NCI-H2171 (cell line): ENCODE measurements at places on chromosomes 5 and 9.
A peak's percentile ranks its signal among the peaks of the same experiment; 100 is the strongest.

GRCh38 chr5:137134920-137135532 lies 364.1 kb downstream of the SPOCK1 start:
- DNase-seq = no peak

GRCh38 chr5:42520203-42520602 lies 97.0 kb downstream of the GHR start:
- DNase-seq = no peak

DNA sequence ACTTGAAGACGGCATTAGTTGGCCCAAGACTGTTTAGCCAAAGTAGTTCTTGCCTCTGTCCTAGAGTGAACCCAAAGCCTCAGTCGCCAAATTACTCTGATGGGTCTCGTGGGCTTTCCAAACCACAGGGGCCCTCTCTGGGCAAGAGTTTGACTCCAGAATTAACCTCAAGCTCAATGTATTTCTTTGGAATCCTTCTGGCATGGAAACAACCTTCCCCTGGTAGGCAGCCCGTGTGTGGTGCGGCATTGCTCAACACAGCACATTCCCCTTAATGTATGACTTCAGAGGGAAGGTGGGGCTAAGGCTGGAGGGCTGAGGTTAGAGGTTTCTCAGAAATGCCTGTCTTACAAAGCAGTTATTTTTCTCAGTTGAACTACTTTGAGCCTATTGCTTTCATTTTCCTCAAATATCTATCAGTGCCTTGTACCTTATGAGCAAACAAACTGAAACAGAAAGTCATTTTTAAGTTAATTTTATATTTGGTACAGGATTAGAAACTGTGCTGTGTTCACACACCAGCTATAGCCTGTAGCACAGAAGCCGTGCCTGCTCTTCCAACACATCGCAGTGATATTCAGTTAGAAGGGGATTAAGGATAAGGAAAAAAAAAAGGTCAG lies 123.9 kb upstream of the HAPLN1 start:
- no peak for DNase-seq

DNA sequence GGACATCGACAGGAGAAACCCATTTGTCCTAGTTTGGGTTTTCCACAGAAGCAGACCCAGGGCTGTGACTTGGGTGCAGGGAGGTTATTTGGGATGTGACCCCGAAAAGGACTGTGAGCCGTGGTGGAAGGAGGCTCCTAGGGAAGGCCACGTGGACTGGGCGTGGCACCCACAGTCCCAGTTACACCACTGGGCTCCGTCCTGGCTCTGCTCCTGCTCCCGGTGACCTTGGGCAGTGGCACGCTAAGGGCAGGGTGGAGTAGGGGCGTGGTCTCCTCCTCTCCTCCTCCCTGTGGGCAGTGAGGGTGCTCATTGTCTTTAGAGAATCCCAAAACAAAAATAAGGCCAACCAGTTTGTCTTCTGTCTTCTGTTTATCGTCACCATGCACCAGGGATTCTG lies 190.1 kb downstream of the GADD45G start:
- no peak for DNase-seq

- DNase-seq = no peak
Observed at GRCh38 chr5:151115272-151115905, 34.6 kb upstream of the TNIP1 start.

DNA sequence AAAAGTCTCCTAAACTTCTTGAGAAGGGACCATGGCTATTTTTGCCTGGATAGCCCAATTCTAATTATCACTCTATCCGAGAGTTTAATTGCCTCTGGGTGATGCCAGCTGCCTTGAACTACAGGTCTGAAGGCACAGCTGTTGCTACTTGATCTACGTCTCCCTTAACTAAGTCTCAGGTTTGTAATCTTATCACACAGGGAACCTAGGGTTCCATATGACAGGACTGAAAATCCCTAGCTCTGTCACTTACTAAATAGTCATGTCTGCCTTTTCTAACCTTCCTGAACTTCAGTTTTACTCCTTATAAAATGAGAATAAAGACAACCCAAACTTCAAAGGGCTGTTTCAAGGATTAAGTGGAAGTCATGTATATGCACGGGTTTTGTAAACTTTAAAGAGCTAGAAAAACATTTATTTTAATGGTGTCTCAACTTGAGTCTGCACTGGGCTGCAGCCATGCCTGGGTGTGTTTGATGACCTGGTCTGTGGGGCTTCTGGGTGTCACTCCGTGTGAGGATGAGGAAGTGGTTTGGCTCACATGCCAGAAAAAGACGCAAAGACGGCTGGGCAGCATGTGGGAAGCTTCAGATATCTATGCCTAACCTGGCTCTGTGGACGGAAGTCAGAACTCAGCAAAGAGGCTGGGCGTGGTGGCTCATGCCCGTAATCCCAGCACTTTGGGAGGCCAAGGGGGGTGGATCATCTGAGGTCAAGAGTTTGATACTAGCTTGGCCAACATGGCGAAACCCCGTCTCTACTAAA lies 129.3 kb upstream of the SLC44A1 start:
- DNase-seq = peak; percentile 25

GRCh38 chr9:28720746-28721145 lies 1147.5 kb upstream of the C9orf72 start:
- DNase-seq = no peak

GRCh38 chr9:108017671-108018070 lies 528.1 kb upstream of the KLF4 start:
- DNase-seq = no peak

DNA sequence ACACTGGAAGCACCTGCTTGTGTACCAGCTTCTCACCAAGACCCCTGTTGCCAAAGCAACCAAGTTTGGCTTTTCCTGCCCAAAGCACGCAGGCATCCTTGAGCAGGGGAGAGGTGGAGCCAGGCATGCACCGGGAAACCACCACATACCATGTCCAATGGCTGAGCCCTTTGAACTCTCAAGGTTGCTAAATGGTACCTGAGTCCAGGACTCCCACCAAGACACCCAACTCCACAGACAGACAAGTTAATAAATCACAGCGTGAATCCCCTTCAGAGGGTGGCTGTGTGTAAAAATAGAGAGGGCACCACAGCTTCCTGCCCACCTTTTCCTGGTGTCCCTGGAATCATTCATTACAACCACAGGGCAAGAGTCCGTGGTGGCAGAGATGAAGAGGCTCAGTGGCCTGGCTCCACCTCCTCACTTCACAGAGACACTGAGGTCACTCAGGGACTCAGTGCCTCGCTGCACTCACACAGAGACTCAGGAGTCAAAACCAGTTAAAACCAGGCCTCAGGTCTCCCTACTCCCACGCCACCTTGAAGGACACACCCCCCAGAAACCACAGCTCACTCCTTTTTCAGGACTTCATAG lies 143.7 kb downstream of the C5orf15 start:
- no peak for DNase-seq

- no peak for DNase-seq
Observed at GRCh38 chr9:133187561-133188005, 21.5 kb downstream of the OBP2B start.

GRCh38 chr5:41095324-41096101 lies 24.4 kb upstream of the MROH2B start:
- no peak for DNase-seq

- DNase-seq = no peak
Observed at GRCh38 chr5:113776832-113777525, 263.5 kb downstream of the YTHDC2 start.

DNA sequence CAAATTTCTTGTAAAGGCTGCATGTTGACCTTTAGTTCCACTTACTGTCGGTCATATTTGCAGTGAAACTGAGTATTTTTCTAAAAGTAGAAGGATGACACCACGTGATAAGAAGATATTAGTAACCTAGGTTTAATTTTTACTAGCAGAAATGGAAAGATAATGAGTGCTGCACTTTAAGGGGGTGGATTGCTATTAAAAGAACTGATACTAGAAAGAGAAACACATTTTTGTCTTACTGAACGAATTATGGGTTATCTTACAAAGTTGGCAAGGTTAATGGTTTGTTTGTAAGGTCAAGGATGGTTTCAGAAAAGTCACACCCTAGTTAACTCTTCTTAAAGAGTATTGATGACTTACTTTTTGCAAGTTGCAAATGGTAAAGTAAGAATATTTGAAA lies 2.4 kb downstream of the MACIR start:
- no peak for DNase-seq

- DNase-seq = no peak
Observed at GRCh38 chr9:120481248-120481647, 98.7 kb downstream of the CDK5RAP2 start.

DNA sequence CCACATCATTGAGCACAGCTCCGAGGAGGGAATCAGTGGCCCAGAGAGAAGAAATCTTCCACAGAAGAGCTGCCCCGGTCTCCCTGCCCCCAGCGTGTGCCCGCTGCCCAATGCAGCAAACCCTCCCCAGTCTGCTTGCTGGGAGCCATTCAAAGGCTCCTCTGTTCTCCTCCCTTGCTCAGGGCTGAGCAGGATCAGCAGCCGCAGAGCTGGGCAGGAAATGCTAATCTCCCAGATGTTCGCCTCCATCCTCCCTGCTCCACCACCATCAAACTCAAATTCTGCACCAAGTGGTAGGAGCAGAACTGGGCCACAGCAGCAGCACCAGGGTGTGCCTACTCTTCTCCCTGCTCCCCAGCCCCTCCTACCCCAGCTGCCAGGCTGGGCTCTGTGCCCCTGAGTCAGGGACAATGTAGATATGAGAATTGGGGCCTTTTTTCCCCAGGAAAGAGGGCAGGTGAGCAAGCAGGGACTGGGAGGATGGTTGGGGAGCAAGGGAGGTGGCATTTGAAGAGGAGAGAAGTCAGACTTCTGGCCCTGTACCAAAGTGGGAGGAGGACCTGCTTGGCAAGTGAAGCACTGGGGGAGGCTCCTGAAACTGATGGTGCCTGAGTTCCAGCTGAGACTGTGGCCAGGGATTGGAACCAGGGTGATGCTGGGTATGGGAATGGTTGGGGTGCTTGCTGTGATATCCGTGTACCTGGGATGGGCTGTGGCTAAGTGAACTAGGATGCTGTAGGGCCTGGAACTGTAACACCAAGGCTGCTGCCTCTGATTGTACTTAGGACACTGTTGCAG lies 1.9 kb upstream of the PCDH1 start:
- DNase-seq = no peak

DNA sequence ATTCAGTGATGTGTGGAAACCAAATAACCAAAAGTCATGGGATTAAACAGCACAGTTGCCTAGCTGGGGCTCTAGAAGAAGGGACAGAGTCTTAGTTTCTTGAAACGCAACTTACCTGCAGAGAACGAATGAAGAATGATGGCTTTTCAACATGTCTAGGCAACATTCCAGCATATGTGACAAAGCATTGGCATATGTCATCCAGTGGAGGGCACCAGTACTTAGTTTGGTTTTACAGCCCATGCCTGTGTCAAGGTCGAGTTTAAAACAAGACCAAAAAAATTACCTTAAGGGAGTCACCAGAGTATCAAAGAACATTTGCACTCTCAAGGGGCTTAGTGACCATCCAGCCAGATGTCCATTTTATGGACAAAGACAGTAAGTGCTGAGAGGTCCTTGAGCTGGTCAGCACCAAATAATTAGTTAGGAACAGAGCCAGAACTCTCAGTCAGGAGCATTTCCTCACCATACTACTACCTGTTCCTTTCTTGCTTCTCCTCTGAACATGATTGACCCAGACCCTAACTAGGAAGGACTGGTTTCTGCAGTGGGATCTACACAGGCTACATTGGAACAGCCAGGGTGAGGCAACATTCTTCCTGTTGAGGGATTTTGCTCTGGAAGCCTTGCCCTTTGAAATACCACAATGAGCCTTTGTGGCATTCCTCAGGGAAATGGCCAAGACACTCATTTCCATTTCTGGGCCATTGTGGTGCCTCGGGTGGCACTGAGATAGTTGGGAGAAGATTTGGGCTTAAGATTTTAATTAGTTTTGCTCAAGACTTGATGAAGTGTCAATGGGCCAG lies 75.4 kb upstream of the ANKH start:
- DNase-seq = peak; percentile 28

DNA sequence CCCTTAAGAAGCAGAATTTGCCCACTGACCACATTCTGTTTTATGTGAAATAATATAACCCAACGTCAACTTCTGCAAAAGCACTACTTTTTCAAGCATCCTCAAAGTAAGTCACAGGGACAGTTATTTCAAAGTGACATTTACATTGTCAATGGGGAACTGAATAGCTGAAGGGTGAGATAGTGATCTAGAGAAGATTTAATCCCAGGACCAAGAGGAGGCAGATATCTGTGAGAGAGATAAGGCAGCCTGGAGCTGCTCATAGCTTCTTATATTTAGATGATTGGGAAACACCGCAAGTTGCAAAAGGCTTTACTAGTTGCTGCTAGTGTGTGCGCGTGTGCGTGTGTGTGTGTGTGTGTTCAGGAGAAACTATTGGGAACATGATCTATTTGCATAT lies 210.4 kb upstream of the RFX3 start:
- DNase-seq = no peak

GRCh38 chr5:138610918-138611677 lies 35.9 kb upstream of the HSPA9 start:
- no peak for DNase-seq

DNA sequence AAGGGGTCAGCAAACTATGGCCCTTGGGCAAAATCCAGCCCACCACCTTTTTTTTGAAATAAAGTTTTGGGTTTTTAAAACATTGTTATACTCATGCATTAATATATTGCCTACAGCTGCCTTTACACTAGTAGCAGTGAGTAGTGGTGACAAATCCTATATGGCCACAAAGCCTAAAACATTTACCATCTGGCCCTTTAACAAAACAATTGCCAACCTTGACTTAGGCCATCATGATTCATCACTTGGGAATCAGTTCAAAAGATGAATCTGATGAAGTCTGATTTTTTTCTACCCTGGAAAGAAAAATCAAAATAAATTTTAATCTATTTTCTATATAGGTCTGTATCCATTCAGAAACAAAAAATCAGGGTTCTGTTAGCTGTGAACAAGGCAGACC lies 484.9 kb downstream of the BNC2 start:
- no peak for DNase-seq

GRCh38 chr5:34687269-34688011 lies 31.3 kb downstream of the RAI14 start:
- DNase-seq = no peak

DNA sequence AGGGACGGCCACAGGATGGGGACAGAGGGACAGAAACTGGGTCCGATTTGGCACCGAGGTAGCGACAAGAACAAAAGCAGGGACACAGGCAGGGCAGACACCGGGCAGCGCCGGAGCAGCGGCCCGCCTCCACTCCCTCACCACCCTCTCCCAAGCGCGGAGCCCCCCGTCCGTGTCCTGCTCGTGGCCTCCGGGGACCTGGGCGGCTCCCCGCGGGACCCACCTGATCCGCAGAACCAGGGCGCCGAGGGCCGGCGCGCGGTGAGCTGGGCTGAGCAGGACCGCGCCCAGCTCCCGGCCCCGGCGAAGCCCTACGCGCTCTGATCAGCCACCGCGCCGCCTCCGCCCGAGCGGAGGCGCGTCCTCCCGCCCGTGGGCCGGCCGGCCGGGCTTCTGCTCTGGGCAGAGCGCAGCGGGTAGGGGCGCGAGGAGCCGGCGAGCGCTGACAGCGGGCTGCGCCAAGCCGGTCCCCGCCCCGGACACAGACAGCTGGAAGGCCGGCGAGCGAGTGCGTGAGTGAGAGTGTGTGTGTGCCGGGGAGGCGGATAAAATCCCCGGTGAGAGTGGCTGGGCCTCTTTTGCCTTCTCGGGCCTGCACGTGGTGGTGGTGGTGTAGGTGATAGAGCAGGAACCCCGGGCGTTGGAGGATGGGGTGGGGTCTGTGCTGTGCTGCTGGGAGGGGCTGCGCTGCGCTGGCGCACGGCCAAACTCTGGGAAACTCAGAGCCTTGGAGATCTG lies at the start of gene GGTA1:
Gene GGTA1, minus strand, starts transcription at position 418 of the 738 bp plus-strand sequence. CDS start 31,922 bp downstream, outside the sequence.
- DNase-seq = peak; percentile 34

GRCh38 chr5:129107637-129108036 lies 13.1 kb downstream of the ISOC1 start:
- DNase-seq = no peak

GRCh38 chr5:76622076-76622475 lies 1.1 kb downstream of the F2RL2 start:
- no peak for DNase-seq

GRCh38 chr9:136562746-136563495 lies 17.1 kb upstream of the NOTCH1 start:
- no peak for DNase-seq
